ENCODE measurements at places on chromosomes 2 and 18.

GRCh38 chr2:1132328-1132969, 181.8 kb downstream of the SNTG2 start:
- DNase-seq = no peak

DNA sequence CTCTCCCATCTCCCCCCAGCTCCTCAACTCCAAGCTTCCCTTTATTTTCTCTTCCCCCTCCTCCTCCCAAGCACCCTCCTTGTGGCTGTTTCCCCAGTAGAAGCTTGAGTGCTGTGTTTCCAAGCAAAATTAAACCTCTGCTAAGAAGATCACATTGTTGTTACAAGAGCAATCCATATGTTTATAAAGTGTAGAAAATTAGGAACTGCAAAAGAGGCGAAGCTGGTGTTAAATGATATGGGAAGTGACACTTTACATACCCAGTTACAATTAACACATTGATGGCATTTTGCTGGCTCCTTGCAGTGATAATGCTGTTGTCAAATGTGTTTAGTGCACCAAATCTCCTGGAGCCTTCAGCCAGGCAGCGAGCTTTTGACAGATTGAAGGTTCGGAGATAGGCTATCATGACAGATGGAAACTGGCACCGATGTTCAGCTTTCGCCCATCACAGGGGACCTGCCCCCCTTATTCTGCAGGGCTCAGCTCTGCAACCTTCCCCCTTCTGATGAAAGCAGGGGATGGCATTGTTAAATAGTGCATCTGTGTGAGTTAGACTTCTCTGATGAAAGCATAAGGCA, 259.8 kb upstream of the ATP5MC3 start:
- no peak for DNase-seq

GRCh38 chr18:59481436-59481835, 122.4 kb upstream of the LMAN1 start:
- DNase-seq = no peak

GRCh38 chr18:36559149-36559857, 261.8 kb downstream of the FHOD3 start:
- DNase-seq = no peak

GRCh38 chr2:191064590-191064989, 50.6 kb upstream of the STAT1 start:
- DNase-seq = peak; percentile 27

GRCh38 chr2:205850132-205850531, 167.8 kb downstream of the NRP2 start:
- no peak for DNase-seq

- no peak for DNase-seq
Measured at GRCh38 chr18:39448942-39449341, 1883.3 kb upstream of the CELF4 start.

DNA sequence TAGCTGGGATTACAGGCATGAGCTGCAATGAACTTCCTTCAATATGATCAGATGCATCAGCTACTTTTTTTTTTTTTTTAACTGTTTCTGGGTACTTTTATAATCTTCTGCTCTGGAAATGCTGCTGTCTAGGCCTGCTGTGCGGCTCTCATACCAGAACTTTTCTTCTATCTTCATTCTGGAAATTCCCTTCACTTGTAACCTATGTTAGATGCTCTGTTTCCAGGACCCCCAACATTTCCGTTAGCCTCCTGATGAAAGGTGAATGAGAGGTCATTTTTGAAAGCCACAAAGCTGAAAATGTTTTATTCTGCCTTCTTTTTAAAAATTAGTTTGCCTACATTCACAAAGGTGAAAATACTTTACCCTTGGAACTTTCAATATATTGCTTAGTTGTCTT, 8.6 kb downstream of the AGFG1 start:
- no peak for DNase-seq

- DNase-seq = no peak
Measured at GRCh38 chr2:101718479-101718878, 21.0 kb downstream of the MAP4K4 start.

GRCh38 chr2:109615637-109616144, 1.5 kb downstream of the SOWAHC start:
- no peak for DNase-seq

GRCh38 chr2:191245869-191246531, 796 bp downstream of the MYO1B start:
- DNase-seq = no peak

DNA sequence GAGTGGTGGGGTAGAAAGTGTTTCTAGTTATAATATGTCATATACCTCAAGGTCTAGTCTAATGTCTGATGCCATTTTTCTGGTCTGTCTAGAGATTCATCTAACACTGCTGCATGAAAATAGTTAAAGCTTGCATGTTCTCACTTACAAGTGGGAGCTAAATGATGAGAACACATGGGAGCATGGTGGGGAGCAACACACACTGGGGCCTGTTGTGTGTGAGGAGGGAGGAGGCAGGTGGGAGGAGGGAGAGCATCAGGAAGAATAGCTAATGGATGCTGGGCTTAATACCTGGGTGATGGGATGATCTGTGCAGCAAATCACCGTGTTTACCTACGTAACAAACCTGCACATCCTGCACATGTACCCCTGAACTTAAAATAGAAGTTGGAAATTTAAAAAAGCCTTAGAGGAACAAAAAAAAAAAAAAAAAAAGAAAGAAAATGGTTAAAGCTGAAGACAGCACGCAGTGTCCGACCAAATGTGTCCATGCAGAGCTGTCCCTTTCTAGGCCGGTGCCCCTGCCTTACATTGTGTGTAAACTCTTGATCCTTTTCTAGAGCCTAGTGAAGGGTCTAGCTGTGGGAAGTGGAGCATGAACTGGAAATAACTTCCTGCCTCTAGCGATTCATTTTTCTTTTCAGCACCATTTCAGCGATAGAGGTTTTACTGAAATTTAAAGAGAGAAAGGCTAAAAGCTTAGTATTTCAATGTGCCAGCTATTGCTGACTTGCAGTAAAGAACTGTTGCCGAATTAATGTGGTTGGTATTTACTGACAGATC, 94.0 kb downstream of the FMNL2 start:
- DNase-seq = no peak

- DNase-seq = no peak
Measured at GRCh38 chr2:177529166-177529565, 136.6 kb downstream of the AGPS start.

- DNase-seq = no peak
Measured at GRCh38 chr2:45268631-45269030, 259.4 kb upstream of the SIX2 start.

- DNase-seq = no peak
Measured at GRCh38 chr2:197057959-197058358, 131.5 kb upstream of the PGAP1 start.

DNA sequence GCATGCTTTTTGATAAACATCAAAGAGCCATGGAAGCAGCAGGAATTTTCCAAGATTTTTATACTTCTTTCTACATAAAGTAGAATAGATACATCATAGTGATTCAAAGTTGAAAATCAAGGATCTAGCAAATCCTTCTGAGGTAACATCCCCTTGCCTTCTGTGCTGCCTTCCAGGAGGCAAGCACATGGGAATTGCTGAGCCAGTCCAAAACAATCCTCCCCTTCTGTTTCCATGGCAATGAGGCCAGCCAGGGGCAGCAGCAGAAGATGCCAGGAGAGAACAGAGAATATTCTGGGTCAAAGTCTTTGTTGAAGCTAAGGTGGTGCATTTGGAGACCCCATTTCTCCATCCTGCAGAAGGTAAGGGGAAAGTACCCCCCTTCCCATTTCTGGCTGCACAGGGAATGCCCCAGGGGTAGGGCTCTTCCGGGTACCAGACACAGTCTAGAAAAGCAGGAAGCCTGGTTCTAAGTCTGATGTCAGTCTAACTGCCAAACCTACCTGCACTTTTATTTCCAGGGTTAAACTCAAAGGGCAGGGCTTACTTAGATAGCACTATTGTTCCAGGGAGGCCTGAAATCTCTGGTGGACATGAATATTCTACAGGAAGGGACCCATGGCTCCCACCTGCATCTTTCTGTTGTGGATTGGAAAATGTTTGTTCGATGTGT, 22.1 kb downstream of the CENPA start:
- DNase-seq = no peak

DNA sequence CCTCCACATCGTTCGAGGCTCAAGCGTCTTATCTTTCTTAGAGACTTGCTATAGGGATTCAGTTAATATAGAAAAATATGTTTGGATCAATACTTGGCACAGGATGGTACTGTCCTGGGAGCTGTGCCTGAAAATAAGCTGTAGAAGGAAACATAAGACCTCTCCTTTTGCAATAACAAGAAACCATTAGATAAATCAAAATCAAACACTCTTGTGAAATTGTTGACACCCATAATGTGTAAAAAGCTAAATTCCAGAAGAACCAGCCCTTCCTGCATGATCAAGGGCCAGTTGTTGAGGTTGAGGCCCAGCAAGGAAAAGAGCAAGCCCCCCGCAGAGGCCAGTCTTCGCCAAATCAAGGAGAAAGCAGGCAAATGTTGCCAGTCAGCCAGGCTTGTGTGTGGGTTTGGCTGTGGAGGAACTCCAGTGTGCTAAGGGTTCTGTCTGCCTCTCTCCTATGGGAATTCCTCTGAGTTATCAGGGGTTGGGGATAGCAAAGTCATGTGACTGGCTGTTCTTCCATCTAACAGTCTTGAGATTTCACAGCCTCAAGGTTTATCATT, 185.7 kb downstream of the ACKR3 start:
- DNase-seq = no peak

GRCh38 chr18:35786365-35787042, 186.0 kb upstream of the RMP24 start:
- DNase-seq = no peak

- DNase-seq = no peak
Measured at GRCh38 chr2:8126783-8127182, 555.1 kb upstream of the ID2 start.

GRCh38 chr2:112073875-112074274, 18.8 kb downstream of the TMEM87B start:
- DNase-seq = no peak

DNA sequence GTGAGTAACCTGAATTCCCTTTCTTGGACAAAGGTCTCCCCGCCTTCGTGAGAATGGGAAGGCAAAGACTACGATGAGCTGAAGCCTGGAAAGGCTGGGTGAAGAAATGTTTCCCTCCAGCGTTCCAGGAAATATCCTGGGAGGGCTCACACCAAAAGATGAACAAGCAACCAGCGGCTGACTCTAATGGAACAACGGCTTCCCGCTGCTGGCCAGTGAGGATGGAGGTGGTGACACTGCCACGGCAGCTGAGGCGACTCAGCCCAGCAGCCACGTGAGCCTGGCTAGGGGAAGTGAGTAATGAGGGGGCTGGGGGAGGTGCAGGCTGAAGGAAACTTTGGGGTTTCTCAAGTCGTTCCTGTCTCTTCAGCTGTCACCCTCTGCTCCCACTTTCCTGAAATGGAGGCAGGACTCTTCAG, 105.0 kb upstream of the SMAD7 start:
- peak; percentile 21 for DNase-seq

DNA sequence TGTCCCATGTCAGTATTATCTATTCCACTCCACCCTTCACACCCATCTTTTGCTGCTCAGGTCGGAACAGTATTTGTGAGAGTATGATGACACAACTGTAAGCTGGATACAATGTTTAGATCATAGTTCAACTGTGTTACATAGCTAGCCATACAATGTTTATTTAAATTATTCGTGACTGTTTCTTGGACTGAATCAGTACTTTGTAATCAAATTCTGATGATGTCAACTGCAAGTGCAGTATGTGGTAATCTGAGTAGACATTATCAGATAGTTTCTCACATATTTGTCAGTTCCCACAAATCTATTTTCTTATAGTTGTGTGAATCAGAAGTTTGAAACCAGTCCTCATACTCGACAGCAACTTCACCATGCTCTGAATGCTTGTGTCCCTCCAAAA, 177.6 kb downstream of the ZNF407 start:
- no peak for DNase-seq

GRCh38 chr2:74333175-74333574, 10.0 kb downstream of the SLC4A5 start:
- peak; percentile 64 for DNase-seq

GRCh38 chr2:181022652-181023051, 42.2 kb downstream of the UBE2E3 start:
- DNase-seq = no peak

DNA sequence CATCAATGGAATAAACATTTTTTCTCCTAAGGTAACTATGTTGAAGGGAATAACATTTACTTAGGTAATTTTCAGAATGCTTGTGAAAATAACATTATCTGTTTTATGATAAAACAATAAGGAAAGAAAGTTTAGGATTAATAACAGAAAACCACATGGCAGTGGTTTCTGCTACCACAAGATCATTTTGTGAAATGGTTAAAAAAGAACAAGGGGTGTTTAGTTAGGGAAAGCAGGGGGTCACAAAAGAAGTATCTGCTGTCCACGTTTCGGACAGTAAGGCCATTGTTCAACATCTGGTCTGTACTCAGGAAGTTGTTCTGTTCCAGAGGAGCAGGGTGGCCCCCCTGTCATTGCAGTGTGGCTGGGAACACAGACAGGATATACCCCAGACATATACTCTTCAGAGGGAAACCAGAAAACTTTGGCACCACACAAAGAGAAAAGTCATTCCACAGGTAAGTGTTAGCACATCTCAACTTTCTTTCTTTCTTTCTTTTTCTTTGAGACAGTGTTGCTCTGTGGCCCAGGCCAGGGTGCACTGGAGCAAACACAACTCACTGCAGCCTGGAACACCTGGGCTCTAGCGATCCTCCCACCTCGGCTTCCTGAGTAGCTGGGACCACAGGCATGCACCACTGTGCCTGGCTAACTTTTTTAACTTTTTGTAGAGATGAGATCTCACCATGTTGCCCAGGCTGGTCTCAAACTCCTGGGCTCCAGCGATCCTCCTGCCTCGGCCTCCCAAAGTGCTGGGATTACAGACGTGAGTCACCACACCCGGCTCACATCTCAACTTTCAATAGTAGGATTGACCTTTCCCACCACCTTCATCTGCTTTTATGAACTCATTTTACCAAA, 14.8 kb upstream of the ARL5A start:
- DNase-seq = no peak

- peak; percentile 22 for DNase-seq
Measured at GRCh38 chr2:193240752-193241151, 1046.0 kb upstream of the TMEFF2 start.

- no peak for DNase-seq
Measured at GRCh38 chr18:66393463-66393862, 210.4 kb downstream of the CDH19 start.

GRCh38 chr2:20625491-20626391, 25.2 kb downstream of the HS1BP3 start:
- DNase-seq = no peak

- DNase-seq = no peak
Measured at GRCh38 chr2:184780944-184781343, 182.6 kb downstream of the ZNF804A start.

GRCh38 chr2:207317378-207317984, 151.7 kb upstream of the KLF7 start:
- no peak for DNase-seq

- DNase-seq = no peak
Measured at GRCh38 chr2:3349211-3349693, 28.4 kb downstream of the EIPR1 start.

GRCh38 chr18:74062037-74062436, 85.6 kb downstream of the FBXO15 start:
- no peak for DNase-seq
